Epithelial cell of proximal tubule (primary cell): ENCODE measurements at places on chromosomes 4 and X.
A peak's percentile ranks its signal among the peaks of the same experiment; 100 is the strongest.

GRCh38 chrX:103404231-103405008 is 28.1 kb downstream of the BEX3 start:
- peak; percentile 73 for DNase-seq

DNA sequence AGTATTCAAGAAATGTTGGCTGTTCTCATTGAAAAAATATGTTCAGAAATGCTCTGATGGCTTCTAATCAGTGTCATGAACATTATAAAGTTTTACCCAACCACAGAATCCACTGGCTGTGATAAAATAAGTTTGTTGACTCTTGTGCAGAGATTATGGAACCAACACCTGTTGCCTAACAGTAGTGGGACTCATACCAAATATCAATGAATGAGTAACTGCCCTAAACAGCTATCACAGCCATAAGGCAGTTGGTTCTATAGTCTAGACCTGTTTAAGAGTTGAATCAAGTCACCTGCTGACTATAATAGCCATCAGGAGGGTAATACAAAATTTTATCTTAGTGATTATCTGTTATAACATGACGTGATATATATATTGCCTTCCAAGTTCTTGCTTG is 168.3 kb downstream of the ATOH1 start:
- DNase-seq: no peak

DNA sequence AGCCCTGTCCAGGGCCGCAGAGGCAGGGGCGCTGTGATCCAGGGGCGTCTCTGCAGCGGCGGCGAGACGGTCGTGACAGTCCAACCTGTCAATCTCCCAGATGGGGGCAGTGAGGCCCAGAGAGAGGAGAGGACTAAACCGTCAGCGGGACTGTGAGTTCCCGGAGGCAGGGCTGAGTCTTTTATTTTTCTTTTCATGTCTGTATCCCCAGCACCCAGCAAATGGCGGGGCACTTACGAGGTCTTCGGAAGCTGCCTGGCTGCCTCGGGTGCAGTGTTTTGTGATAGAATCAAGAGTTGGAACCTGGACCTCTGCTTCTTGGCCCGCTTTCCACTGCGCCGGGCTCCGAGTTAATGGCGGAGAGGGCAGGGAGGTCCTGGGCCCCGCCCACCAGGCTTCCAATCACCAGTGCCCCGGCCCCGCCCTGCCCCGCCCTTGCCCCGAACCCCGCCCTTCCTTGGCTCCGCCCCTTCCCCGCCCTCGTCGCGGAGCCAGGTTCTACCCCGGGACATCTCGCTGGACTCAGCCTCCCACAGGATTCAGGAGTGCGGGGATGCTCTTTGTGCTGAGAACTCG is 35.3 kb upstream of the GRPEL1 start:
- no peak for DNase-seq

- DNase-seq: no peak
Observed at GRCh38 chr4:83240379-83240875, 44.2 kb downstream of the COQ2 start.

- DNase-seq: no peak
Observed at GRCh38 chr4:185318679-185319078, 77.0 kb downstream of the LRP2BP start.
